ENCODE measurements at places on chromosomes 3 and 15. TPM values are rescaled to one million over a fixed set of nuclear protein-coding genes. Genes with fewer than 3 reads are reported as not detected.

PLCL2 gene
- total RNA-seq: 14.4 TPM

TGM5 gene
- not detected for total RNA-seq

CFAP91 gene
- 58.4 TPM for total RNA-seq

MUC13 gene
- not detected for total RNA-seq

RLBP1 gene
- not detected for total RNA-seq

NIT2 gene
- 16.7 TPM for total RNA-seq

TM4SF4 gene
- not detected for total RNA-seq

DNA sequence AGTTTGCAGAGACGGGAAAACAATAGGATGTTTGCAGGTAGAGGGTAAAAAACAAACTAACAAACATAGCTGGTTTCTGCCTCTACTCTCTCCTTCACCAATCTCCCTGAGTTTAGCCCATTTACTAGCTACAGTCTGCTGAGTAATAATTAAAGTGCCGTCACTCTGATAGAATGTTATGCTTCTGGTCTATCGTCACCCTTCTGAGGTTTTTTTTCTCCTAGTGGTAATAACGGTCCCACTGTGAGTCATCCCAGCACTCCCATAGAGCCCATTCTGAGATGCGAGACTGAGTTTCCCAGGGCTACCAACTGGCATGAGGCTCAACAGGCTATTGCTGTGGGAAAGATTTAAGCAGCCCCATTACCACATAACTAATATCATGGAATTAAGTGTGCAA is 56.4 kb downstream of the PLAAT1 start:
- H3K4me1 ChIP-seq: no peaks in the 10 kb centered on the region
- DNase-seq: no peak

- no peak overlapping the region for H3K27ac ChIP-seq
- no peaks in the 10 kb centered on the region for H3K27me3 ChIP-seq
- H3K36me3 ChIP-seq: no peaks in the 10 kb centered on the region
- no peak overlapping the region for H3K4me3 ChIP-seq
- DNase-seq: no peak
These were observed 395.3 kb upstream of the TPRG1 start for GRCh38 chr3:188776447-188776846.

GRCh38 chr3:42830437-42831320 is 21.4 kb downstream of the ACKR2 start:
- DNase-seq: no peak
- no peaks in the 10 kb centered on the region for H3K27me3 ChIP-seq
- H3K36me3 ChIP-seq: no peaks in the 10 kb centered on the region
- H3K27ac ChIP-seq: no peak overlapping the region

GRCh38 chr3:27147215-27147614 is 222.0 kb downstream of the NEK10 start:
- no peaks in the 10 kb centered on the region for H3K4me1 ChIP-seq
- no peaks in the 10 kb centered on the region for H3K36me3 ChIP-seq
- no peak for DNase-seq
- H3K27ac ChIP-seq: no peak overlapping the region

DNA sequence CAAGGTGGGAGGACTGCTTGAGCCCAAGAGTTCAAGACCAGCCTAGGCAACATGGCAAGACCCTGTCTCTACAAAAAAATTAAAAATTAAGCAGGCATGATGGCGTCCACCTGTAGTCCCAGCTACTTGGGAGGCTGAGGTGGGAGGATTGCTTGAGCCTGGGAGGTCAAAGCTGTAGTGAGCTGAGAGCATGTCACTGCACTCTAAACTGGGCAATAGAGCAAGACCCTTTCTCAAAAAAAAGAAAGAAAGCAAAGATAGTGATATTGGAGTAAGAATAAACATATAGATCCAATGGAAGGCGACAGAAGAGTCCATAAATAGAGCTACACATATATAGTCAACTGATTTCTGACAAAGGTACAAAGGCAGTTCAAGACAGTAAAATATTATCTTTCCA is 21.3 kb upstream of the ANKRD28 start:
- H3K27me3 ChIP-seq: no peaks in the 10 kb centered on the region
- H3K27ac ChIP-seq: no peak overlapping the region
- H3K36me3 ChIP-seq: no peaks in the 10 kb centered on the region
- no peak overlapping the region for H3K4me3 ChIP-seq

- no peaks in the 10 kb centered on the region for H3K36me3 ChIP-seq
- DNase-seq: no peak
These were observed 6.9 kb downstream of the CAMK1 start for GRCh38 chr3:9762871-9763270.

GRCh38 chr3:56700151-56700550 is 17.1 kb upstream of the TASOR start:
- H3K4me1 ChIP-seq: no peaks in the 10 kb centered on the region
- H3K27me3 ChIP-seq: no peaks in the 10 kb centered on the region
- H3K4me3 ChIP-seq: no peak overlapping the region
- DNase-seq: no peak

DNA sequence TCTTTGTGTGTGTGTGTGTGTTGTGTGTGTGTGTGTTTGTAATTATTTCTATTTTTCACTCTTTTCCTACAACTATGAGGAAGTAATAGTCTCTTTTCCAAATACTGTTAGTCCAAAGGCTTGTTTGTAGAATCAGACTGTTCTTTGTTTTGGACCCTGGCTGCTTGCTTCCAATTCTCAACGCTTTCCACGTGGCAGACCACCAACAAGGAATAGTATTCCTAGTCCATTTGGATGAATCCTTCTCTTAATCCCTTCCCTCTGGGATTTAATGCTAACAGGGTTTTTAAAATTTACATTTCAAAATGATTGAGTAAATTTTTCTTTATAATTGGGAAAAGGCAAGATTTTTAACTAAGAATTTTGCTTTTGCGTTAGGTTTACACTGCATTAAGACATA is 62.7 kb downstream of the ADAMTSL3 start:
- no peak overlapping the region for H3K4me3 ChIP-seq
- H3K27ac ChIP-seq: no peak overlapping the region
- H3K27me3 ChIP-seq: no peaks in the 10 kb centered on the region
- H3K4me1 ChIP-seq: no peaks in the 10 kb centered on the region
- DNase-seq: no peak

- no peaks in the 10 kb centered on the region for H3K36me3 ChIP-seq
- H3K27ac ChIP-seq: peak overlapping the region; percentile 90
- H3K4me3 ChIP-seq: peak overlapping the region; percentile 82
- H3K27me3 ChIP-seq: no peaks in the 10 kb centered on the region
- peaks cover 5% of the 10 kb centered on the region for H3K4me1 ChIP-seq
These were observed 596 bp downstream of the BTD start for GRCh38 chr3:15602146-15602536.

- DNase-seq: peak; percentile 78
- H3K27ac ChIP-seq: peak overlapping the region; percentile 87
- H3K4me3 ChIP-seq: peak overlapping the region; percentile 4
- no peaks in the 10 kb centered on the region for H3K27me3 ChIP-seq
These were observed 367.9 kb upstream of the PROK2 start for GRCh38 chr3:72152551-72153476.

DNA sequence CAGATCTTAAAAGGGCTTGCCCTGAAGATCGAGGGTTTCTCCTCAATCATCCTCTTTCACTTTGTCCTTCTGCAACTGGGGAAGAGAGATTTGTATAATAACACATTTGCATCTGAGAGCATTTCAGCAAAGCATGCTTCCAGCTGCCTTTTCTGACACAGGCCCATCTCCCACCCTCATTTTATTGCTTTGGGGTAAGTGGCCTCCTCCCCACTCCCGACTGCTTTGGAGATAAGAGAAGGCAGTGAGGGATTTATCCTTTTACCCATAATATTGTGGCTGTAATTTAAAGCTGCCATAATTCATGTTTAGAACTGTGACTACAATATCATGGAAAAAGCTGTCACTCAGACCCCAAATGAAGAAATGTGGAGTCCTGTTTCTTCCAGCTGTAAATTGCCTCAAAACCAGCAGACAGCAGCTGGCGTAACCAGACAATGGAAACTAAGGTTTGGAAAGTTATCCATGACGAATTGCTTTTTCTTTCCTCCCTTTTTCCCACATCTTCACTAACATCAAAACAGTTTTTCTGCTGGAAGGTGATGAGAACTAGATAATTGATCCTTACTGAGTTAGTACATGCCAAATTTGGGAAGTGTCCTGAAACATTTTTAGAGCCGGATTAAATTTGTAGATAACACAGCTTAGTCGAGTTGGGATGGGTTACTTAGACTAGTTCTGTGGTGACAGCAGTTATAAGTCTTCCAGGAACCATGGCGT is 104.2 kb upstream of the PFN2 start:
- DNase-seq: peak; percentile 23
- H3K27ac ChIP-seq: peak overlapping the region; percentile 30
- no peaks in the 10 kb centered on the region for H3K27me3 ChIP-seq
- H3K36me3 ChIP-seq: no peaks in the 10 kb centered on the region

- no peaks in the 10 kb centered on the region for H3K4me1 ChIP-seq
- H3K27me3 ChIP-seq: no peaks in the 10 kb centered on the region
- no peak overlapping the region for H3K4me3 ChIP-seq
These were observed 113.3 kb upstream of the AGTR1 start for GRCh38 chr3:148584438-148584837.

- no peak for DNase-seq
- H3K4me1 ChIP-seq: no peaks in the 10 kb centered on the region
- no peaks in the 10 kb centered on the region for H3K27me3 ChIP-seq
- H3K4me3 ChIP-seq: no peak overlapping the region
These were observed 320.9 kb downstream of the FOXP1 start for GRCh38 chr3:71262364-71263265.

- no peaks in the 10 kb centered on the region for H3K4me1 ChIP-seq
- H3K4me3 ChIP-seq: no peak overlapping the region
- no peak overlapping the region for H3K27ac ChIP-seq
- DNase-seq: no peak
- H3K27me3 ChIP-seq: no peaks in the 10 kb centered on the region
- no peaks in the 10 kb centered on the region for H3K36me3 ChIP-seq
These were observed 9.2 kb downstream of the EIF3J start for GRCh38 chr15:44545913-44546802.

DNA sequence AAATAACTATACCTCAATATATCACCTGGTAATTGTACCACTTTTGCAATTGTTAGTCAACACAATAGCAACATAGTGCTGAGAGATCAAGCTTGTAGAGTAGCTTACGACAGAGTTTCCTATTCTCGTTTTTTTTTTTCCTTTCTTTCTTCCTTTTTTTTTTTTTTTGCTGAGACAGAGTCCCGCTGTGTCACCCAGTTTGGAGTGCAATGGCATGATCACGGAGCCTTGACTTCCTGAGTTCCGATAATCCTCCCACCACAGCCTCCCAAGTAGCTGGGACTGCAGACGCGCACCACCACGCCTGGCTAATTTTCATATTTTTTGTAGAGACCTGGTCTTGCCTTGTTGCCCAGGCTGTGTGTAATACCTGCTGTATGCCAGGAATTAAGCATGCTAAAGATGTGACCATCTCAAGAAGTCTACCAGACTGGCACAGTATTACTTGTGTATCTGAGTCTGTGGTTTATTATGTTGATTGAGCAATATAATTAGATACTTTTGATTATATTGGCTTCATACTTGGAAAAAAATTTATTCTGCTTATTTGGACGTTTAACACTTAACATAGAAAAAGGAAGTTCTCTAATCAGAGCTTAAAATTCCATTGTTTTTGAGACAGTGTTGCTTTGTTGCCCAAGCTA is 3.0 kb downstream of the SELENOT start:
- H3K27me3 ChIP-seq: no peaks in the 10 kb centered on the region
- H3K36me3 ChIP-seq: no peaks in the 10 kb centered on the region
- no peak overlapping the region for H3K27ac ChIP-seq
- no peak overlapping the region for H3K4me3 ChIP-seq

GRCh38 chr3:128282380-128283196 is 129.3 kb downstream of the EEFSEC start:
- no peak overlapping the region for H3K4me3 ChIP-seq
- peaks cover 35% of the 10 kb centered on the region for H3K4me1 ChIP-seq
- H3K27me3 ChIP-seq: no peaks in the 10 kb centered on the region
- peak; percentile 81 for DNase-seq
- no peaks in the 10 kb centered on the region for H3K36me3 ChIP-seq
- peak overlapping the region; percentile 70 for H3K27ac ChIP-seq

DNA sequence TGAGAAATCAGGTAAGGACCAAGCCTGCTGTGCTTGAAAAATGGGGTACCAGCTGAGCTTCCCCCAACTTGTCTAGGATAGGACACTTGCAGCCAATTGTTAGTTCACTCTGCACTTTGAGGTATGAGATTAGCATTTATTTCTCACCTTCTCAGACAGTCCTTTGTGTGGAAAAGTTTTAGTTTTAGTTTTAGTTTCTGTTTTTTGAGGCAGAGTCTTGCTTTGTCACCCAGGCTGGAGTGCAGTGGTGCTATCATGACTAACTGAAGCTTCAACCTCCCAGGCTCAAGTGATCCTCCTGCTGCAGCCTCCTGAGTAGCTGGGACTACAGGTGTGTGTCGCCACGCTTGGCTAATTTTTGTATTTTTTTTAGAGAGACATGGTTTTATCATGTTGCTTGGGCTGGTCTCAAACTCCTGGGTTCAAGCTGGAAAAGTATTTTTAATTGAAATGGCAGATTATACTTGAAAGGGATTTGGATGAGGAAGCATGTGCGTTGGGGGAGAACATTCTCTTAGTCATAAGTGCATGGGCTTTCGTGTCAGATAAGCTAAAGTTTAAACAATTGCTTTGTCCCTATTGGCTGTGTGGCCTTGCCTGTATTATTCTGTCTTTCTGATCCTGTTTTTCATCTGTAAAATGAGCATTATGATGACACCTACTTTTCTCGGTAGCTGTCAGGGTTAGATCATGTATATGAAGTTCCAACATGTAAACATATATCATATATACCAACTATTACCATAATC is 25.2 kb upstream of the CCK start:
- no peak overlapping the region for H3K27ac ChIP-seq
- no peaks in the 10 kb centered on the region for H3K4me1 ChIP-seq
- no peaks in the 10 kb centered on the region for H3K36me3 ChIP-seq
- no peaks in the 10 kb centered on the region for H3K27me3 ChIP-seq

DNA sequence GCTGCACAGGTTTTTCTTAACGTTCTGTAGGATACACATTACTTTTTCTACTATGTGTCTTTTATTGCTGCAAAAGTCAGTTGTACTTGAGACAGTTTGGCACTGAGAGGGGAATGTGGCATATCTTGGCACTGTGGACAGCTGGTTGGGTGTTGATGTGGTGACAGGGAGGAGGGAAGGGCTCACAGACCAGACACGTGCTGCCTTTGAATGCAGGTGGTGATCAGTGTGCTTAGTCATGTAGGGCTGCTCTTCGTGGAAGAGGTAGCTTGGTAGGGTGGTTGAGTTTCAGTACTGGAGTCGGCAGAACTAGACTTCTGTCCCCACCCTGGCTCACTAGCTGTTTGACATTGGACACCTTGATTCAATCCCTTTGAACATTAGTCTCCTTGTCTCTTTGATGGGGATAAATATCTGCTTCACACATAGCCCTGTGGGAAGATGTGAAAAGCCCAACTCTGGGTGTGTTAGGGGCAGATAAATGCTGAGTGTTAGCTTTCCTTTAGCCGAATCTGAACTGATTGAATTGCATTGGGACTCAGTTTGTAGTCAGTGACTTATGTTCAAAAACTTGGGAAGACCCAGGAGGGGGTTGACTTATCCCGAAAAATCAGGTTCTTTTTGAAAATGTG is 108.4 kb downstream of the PTPRG start:
- no peaks in the 10 kb centered on the region for H3K27me3 ChIP-seq
- no peak overlapping the region for H3K4me3 ChIP-seq
- H3K27ac ChIP-seq: no peak overlapping the region
- no peaks in the 10 kb centered on the region for H3K4me1 ChIP-seq
- H3K36me3 ChIP-seq: no peaks in the 10 kb centered on the region

All from uterus (tissue), 4 donors.